ENCODE measurements at places on chromosomes 4 and X.

- no peak for DNase-seq
These were observed 63.0 kb upstream of the RBPJ start for GRCh38 chr4:26257850-26258249.

GRCh38 chr4:17758485-17758884 lies 22.9 kb downstream of the FAM184B start:
- DNase-seq = no peak

DNA sequence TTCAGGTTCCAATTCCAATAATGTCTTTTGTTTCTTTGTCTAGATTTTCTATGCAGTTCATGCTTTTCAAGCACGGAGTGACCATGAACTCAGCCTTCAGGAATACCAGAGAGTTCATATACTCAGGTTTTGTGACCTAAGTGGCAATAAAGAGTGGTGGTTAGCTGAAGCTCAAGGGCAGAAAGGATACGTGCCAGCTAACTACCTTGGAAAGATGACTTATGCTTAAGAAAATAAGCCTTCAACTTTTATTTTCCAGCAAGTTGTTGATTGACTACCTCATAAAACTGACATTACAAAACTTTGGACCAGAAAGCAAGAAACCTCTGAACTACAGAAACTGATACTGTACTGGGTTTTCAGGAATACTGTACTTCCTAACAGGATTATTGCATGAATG lies 30.8 kb downstream of the INTS12 start:
- no peak for DNase-seq

- DNase-seq = no peak
These were observed 131.5 kb upstream of the RPL34 start for GRCh38 chr4:108488865-108489264.

- no peak for DNase-seq
These were observed 92.8 kb downstream of the AMELX start for GRCh38 chrX:11386001-11386523.

DNA sequence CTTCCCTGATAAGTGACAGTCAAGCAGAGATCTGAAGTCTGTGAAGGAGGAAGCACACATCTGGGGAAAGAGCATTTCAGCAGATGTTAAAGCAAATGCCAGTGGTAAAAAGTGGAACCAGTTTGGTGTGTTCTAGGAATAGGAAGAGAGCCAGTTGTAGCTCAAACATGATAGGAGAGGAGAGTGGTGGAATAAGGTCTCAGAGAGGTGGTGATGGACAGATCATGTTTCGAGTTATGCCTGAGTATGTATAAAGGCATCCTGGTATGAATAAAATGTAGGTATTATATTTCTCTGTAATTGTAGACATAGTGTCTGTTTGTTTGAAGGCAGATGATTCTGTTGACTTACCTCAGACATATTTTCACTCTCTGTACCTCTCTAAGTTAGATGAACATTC lies 89.1 kb downstream of the LARP7 start:
- DNase-seq = no peak

- no peak for DNase-seq
These were observed 38.1 kb downstream of the HELQ start for GRCh38 chr4:83417566-83417965.

GRCh38 chr4:129335818-129336217 lies 239.9 kb downstream of the C4orf33 start:
- no peak for DNase-seq

DNA sequence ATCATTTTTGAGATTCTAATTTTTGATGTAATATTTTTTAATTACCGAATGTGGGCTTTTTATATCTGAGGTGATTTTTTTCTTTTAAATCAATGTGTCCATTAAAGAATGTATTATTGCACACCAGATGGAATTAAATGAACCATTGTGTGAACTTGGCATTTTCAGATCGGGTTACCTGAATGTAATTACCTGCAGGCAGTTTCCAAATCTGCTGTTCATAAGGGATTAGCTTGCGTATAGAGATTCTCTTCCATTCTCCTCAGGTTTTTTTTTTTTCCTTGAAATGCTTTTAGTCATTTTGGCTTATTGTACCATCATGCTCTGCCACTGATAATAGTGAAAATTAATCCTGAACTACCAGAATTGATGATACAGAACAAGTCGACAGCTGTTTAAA lies 511.5 kb upstream of the ATOH1 start:
- DNase-seq = no peak

DNA sequence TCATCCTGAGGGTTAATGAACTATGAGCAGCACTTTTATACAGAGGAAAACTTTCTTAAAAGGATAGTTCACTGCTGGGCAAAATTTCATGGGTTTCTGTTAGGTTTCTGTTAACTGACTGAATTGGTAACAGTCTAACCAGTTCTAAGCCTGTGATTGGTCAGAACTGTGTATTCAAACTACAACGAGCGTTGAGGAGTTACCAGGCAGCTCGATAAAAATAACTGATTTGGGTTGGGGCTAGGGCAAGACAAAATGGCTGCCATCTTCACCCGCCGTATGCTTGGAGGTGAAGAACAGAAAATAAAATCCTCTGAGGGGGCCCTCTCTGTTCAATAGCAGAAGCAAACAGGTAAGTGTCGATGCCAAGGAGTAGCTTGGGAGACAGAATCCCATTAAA lies 22.0 kb downstream of the FAM133A start:
- DNase-seq = no peak

- DNase-seq = no peak
These were observed 38.6 kb upstream of the TMEM131L start for GRCh38 chr4:153427363-153428071.

DNA sequence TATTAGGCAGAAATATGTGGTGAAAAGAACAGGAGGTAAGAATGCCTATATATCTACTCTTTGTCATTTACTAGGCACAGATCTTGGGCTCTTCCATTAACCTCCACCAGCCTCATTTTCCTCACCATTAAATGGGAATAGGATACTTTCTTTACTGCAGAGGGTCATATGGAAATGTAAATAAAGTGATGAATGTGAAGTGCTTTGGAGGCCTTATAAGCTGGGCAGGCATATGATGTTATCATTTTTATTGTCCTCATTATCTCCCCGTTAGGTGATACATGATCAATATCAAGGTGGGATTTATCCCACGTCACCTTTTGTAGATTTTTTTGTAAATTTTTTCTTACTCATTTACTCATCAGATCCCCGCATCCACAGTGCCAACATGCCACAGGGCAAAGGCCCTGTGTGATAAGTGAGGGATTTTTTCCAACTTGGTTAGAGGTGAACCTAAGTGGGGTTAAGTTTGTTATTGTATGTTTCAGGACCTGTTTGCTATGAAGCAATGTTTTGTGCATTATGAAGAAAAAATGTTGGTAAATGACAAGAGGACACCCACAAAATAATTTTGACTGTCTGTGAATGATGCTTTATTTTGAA lies 107.8 kb downstream of the SLC4A4 start:
- no peak for DNase-seq

DNA sequence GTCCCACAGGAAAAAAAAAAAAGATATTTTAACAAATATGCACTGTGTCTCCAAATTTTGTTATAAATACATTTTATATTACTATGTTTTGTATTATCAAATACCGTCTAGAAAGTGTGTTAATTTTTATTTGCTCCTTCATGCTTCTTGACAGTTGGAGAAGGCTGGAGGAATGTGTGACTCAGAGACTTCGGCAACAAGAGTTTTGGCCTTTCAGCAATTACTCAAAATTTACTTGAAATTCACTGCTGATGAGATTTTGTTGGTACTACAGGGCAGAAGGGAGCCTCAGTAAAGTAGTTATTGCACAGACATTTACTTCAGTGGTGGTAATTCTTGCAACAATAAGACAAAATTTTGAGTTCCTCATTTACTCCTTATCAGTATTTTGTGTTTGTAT lies 2164.0 kb downstream of the PCDH7 start:
- no peak for DNase-seq

DNA sequence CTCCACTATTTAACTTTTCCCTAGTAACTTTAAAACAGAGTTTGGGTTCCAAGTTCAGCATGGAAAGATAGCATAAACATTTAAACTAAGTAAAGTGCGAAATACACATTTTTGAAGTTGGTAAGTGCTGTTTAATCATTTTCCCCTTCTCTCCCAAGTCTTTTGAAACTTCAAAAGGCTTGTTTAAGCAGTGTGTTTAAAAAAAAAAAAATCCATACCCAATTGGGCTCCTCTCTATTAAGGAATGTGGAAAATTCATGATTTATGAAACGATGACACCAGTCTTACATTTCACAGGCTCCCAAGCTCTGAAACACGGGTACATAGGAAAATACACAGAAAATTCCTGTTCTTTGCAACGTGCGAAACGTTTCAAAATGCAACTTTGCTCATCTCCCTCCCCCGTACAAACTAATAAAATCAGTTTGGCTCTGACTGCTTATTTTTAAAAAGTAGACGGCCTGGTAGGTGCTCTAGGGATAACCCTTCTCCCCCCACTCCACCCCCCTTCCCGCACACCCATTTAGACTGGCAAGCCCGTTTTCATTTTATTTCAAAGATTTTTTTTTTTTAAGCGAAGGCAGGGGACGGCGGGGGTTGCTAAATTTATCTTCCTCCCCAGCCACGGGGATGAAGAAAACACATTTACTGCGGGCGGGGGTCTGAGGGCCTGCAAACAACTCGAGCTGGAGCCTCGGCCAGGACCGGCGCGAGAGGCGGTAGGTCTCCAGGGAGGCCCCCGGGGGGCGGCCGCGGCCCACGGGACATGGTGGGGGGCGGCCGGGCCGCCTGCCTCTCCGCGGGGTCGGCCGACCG lies 786 bp upstream of the ZFX start:
- DNase-seq = peak; percentile 38

- no peak for DNase-seq
These were observed 20.8 kb downstream of the OCIAD1 start for GRCh38 chr4:48851651-48852050.

GRCh38 chrX:39504850-39505259 lies 592.9 kb downstream of the BCOR start:
- DNase-seq = no peak

- DNase-seq = no peak
These were observed 283.8 kb downstream of the TRIML1 start for GRCh38 chr4:188423039-188423438.

- DNase-seq = no peak
These were observed 209.3 kb downstream of the SOWAHB start for GRCh38 chr4:76688619-76689144.

DNA sequence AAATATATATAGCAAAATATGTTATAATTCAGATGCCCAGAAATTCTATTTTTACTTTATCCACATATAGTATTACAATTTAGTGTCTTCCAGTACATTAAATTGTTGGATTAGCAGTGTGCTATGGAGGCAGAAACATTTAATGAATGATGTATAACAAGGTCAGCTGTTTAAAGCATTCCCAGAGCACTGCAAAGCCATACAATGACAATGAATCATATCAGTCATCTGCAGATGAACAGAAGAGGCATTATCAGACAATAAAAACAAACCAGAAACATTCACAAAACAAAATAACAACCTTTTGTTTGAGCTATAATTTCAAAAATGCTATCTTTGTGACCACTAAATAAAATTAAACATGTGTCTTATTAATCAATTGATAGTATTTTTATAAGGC lies 524.2 kb downstream of the FAT4 start:
- no peak for DNase-seq

DNA sequence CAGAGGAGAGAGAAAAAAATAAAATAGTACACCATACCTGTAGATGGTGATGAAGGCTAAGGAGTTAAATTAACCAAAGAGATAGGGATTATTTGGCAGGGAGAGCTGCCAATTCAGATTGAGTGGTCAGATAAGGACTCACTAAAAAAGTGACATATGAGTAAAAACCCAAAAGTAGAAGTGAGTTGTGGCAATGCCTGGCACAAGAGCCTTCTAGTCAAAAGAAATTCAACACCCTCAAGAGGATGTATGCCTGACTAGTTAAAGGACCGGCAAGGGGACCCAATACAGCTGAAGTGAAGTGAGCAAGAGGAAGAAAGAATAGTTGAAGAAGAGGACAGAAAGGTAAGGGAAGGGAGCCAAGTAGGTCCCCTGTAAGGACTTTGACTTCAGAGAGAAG lies 34.9 kb downstream of the ELF2 start:
- no peak for DNase-seq

DNA sequence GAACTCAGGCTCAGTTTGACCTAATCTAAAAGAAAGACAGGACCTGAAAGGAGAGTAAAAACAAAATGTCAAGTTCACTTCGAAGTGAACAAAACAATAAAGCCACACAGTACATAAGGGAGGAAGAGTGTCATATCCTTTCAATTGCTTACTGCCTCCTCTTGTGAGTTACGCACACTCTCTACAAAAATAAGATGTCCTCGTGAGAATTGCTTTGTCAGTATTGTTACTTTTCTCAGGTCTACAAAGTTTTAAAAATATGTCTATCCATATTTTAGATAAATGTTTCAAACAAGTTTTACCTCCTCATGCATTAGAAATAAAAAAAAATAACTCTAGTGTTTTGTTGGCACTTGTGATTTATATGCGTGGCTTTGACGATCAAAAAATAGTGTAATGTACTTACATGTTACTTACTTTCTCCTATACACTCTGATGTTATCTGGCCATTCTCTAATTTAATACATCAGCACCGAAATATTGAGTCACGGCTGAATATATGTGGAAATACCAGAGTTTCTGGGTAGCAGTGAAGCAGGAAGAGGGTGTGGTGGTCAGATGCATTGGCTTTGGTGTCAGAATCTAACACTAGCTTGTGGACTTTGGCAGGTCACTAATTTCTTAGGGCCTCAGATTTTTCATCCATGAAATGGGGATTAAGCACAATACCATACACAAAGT lies 8.1 kb upstream of the MRPL1 start:
- peak; percentile 44 for DNase-seq

DNA sequence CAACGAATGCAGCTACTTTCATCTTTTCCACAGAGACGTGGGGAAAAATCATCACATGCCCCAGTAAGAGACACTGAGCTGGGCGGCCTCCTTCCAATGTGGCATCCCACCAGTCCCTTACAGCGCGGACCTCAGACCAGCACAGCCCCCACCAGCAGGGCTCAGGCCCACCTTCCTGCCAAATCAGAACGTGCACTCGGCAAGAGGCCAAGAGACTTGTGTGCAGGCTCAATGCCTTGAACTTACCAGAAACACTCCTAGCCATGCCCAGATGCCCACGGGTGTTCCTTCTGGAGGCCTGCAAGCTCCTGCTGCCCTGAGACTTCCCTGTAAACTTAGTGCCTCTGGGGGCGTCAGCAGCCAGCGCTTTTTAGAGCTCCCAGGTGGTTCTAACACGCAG lies 31.2 kb downstream of the WDR1 start:
- DNase-seq = peak; percentile 11

- no peak for DNase-seq
These were observed 71.1 kb upstream of the SCOC start for GRCh38 chr4:140302151-140302859.

GRCh38 chrX:23936180-23936579 lies 28.4 kb downstream of the CXorf58 start:
- DNase-seq = no peak

- no peak for DNase-seq
These were observed 83.9 kb downstream of the SNCA start for GRCh38 chr4:89752932-89753598.

GRCh38 chr4:66929748-66930147 lies 615.6 kb downstream of the CENPC start:
- no peak for DNase-seq

DNA sequence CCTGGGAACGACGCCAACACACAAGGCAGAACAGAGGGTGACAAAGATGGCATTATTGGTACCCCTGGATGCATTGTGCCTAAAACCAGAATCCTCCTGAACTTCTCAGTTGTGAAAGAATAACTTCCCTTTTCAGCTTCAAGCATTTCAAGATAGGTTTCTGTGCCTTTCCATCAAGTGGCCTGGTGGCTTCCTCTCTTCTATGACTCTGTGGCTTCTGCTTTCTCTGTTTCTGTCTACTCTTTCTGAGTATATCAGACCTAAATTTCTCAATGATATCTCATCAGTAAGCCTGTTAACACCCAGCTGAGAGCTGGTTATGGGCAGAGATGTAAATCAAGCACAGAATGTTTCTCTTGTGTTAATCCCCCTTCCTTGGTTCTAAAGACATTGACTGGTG lies 21.4 kb upstream of the FAM9B start:
- DNase-seq = no peak

Measured in activated naive CD4-positive, alpha-beta T cell treated with anti-CD3 and anti-CD28 coated beads, Interleukin-2, amount 10 ng/mL, durations not matched to agents 7 days and 5 days (primary cell).